GM12892 (cell line): ENCODE measurements at places on chromosomes 7 and 10.

- DNase-seq = no peak
Observed at GRCh38 chr10:91607646-91608403, 25.0 kb downstream of the PPP1R3C start.

- DNase-seq = no peak
Observed at GRCh38 chr10:49662169-49662830, 17.2 kb upstream of the C10orf53 start.

GRCh38 chr7:108634535-108634934 lies 64.9 kb downstream of the DNAJB9 start:
- no peak for DNase-seq

GRCh38 chr7:150432915-150433892 lies 17.2 kb upstream of the GIMAP8 start:
- no peak for DNase-seq

- no peak for DNase-seq
Observed at GRCh38 chr7:89017695-89018094, 222.2 kb upstream of the TEX47 start.

GRCh38 chr7:104998040-104998752 lies 15.8 kb upstream of the KMT2E start:
- DNase-seq = no peak

- no peak for DNase-seq
Observed at GRCh38 chr7:50069613-50070012, 23.4 kb downstream of the ZPBP start.

DNA sequence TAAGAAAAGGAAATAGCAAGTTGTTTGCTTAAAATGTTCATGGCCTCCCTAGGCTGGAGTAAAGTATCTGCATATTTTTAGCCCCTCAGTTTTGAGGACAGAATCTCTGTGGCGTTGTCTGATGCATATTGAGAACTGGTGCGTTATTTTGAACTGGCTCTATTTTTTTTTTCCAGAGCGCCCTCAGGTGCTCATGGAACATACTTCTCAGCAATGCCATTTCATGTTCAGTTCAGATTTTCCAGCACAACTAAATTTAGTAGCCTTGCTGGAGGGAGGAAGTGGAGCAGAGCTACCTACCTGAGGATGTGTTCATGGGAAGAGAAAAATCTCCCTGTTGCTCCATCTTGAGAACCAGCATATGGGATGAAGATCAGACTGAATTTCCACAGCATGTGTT lies 870.5 kb downstream of the LRMDA start:
- DNase-seq = no peak

GRCh38 chr7:112996331-112996871 lies 90.2 kb downstream of the GPR85 start:
- no peak for DNase-seq

GRCh38 chr10:100939763-100940344 lies 27.1 kb downstream of the SLF2 start:
- DNase-seq = no peak

GRCh38 chr10:14356921-14357320 lies 26.2 kb upstream of the FRMD4A start:
- no peak for DNase-seq

- DNase-seq = no peak
Observed at GRCh38 chr10:131073469-131074035, 238.0 kb downstream of the TCERG1L start.

DNA sequence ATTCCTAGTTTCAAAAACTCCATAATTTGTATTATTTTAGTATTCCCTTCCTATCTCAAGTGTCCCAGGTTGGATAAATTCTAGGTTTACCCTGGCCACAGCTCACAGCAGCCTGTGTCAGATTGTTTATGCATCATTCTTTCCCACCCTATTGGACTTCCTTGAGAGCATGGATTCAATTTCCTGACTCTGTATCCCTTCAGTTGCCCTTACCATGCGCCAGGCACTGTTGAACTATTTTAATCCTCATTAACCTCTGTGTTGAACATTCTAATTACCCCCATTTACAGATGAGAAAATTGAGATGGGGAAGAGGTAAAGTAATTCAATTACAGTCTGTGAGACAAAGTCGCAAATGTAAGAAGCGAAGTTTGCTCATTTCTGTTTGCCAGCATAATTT lies 58.8 kb downstream of the STEAP1B start:
- no peak for DNase-seq
